ENCODE measurements at places on chromosomes 6 and 20.

- H3K4me1 ChIP-seq = no peaks in the 10 kb centered on the region
- H3K27ac ChIP-seq = no peak overlapping the region
- DNase-seq = no peak
- no peaks in the 10 kb centered on the region for H3K27me3 ChIP-seq
Observed at GRCh38 chr6:132418235-132418965, 17.1 kb upstream of the MOXD1 start.

DNA sequence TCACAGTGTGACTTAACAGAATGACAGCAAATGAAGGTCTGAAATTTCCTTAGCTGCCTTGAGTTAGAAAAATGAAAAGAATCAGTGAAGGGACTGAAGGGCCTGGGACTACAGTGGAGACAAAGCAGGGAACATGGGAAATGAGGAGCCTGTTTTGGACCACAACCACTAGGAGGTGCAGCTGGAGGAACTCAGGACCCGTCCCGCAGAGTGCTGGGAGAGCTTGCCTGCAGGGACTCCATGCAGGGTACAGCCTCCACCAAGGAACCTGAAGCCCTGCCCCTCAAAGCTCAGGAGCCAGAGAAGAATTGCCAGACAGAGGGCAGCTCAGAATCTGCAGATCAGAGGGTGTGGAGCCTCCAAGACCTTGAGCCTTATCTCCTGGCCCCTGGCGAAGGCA lies 50.7 kb downstream of the LRFN2 start:
- no peak overlapping the region for H3K4me3 ChIP-seq
- H3K36me3 ChIP-seq = no peaks in the 10 kb centered on the region
- no peaks in the 10 kb centered on the region for H3K27me3 ChIP-seq
- H3K27ac ChIP-seq = no peak overlapping the region

GRCh38 chr6:53347921-53348370 lies 804 bp downstream of the ELOVL5 start:
- peaks cover 48% of the 10 kb centered on the region for H3K4me1 ChIP-seq
- H3K27me3 ChIP-seq = no peaks in the 10 kb centered on the region

DNA sequence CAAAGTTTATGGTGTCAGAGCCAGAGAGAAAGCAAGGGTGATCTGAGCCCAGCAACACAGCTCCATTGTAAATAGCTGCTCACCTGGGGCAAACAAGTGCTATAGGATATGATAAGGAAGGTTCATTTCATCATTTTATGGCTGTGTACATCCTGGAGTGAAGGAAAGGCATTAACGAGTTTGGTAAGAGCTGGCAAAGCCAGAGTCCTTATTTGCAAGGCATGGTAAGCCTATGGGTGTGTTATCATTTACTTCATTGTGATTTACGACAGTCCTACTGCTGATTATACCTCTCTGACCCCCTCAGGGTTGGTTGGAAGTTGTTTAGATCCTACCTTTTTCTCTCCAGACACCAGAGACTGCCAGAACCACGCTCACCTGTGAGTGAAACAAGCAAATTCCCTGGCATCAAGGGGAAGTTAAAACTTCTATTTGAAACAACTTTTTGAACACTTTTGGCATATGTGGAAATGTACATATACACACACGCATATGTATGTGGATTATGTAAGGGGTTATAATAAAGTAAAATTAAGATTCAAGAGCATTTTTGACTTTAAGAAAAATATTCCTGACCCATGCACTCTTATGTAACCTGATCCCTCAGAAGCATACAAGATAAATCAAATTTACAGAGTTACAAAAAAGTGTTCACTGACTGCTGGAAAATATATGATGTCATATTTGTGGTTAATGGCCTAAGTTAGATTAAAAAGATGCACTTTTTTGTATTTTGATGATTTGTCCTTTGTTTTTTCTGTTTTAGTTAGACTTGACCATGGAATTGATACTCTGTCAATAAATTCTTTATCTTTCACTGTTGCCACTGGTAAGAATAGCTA lies 40.4 kb upstream of the EDN1 start:
- H3K4me3 ChIP-seq = no peak overlapping the region
- no peaks in the 10 kb centered on the region for H3K36me3 ChIP-seq
- no peaks in the 10 kb centered on the region for H3K4me1 ChIP-seq
- no peak overlapping the region for H3K27ac ChIP-seq

DNA sequence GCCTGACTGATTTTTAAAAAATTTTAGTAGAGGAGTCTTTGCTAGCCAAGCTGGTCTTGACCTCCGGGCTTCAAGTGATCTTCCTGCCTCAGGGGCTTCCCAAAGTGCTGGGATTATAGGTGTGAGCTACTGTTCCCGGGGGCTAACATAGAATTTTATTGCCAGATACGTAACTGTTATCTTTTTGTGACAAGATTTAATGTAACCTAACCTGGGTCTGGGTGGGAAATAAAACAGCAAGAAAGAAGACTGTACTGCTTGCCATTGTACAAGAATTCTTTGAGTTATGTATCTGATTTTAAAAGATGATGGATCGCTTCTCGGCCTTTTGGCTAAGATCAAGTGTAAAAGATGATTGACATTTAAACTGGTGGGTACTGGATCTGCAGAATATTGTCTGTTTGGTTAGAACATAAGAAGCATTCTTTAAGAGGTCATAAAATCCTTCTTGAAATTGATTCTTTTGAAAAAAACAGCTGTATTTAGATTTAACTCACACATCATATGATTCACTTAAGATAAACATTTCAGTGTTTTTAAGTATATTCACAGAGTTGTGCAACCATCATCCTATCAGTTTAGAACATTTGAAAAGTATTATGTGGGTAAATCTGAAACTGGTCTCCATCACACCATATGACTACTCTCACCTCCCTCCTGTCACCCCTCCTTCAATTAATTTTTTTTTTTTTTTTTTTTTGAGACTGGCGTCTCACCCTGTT lies 21.6 kb downstream of the TPX2 start:
- no peaks in the 10 kb centered on the region for H3K4me1 ChIP-seq
- no peaks in the 10 kb centered on the region for H3K36me3 ChIP-seq
- no peak overlapping the region for H3K27ac ChIP-seq
- no peak for DNase-seq

DNA sequence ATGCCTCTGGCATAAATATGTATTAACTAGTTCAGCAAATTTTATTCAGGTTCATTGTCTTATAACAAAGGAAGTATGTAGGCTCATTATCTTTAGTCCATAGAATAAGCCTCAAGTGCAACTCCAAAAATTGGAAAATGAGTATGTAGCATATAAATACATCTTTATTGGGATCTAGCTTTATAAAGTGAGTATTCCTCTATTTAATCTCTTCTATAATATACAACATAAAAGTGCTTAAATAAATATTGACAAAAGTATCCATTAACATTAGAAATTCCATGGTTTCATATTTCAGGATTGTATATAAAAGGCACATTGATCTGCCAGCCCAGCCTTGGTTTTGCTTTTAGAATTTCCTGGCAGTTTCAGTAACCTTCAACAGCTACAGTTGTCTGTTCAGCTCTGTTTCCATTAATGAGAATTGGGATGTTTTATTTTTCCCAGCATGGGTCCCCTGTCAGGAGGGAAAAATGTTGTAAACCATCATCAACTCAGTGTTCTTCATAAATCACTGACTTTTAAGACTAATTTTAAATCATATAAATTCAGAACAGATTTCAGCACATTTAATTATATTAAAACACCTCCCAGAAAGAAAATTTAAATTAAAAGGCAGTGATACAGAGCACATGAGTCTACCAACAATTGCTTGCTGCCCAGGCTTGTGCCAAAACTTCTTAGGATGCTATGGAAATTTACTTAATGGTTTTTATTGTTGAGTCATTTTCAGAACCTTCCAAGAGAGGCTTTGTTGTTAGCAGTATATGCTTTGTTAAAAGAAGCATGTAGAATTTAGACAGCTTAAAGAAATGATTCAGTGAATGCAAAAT lies 119.7 kb downstream of the ADGRG6 start:
- H3K4me1 ChIP-seq = no peaks in the 10 kb centered on the region
- H3K4me3 ChIP-seq = no peak overlapping the region

- H3K4me1 ChIP-seq = peaks cover 39% of the 10 kb centered on the region
- no peaks in the 10 kb centered on the region for H3K27me3 ChIP-seq
- no peak overlapping the region for H3K27ac ChIP-seq
- H3K4me3 ChIP-seq = no peak overlapping the region
Observed at GRCh38 chr6:37624606-37625574, 72.8 kb downstream of the MDGA1 start.

DNA sequence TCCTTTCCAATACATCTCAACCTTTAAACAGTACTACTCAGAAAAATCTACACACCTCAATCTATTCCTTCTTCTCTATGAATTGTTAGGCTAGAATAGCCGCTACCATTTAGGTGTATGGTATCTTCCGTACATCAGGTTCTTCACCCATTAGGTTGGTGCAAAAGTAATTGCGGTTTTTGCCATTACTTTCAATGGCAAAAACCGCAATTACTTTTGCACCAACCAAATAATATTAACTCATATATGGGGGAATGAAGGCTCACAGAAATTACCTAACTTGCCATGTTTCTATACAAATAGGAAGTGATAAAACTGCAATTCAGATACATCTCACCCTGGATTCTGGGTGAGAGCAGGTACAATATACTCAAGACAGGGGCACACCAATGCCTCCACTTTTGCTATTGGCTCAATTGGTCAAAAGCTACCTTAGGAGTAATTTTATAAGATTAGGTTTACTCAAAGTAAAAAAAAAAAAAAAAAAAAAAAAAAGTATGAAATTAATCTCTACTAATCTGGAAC lies 37.7 kb upstream of the ARHGAP18 start:
- H3K4me1 ChIP-seq = peaks cover 61% of the 10 kb centered on the region
- H3K27me3 ChIP-seq = no peaks in the 10 kb centered on the region
- peak overlapping the region; percentile 59 for H3K27ac ChIP-seq

GRCh38 chr6:169839029-169839481 lies 87.6 kb downstream of the ERMARD start:
- no peak overlapping the region for H3K27ac ChIP-seq
- no peaks in the 10 kb centered on the region for H3K36me3 ChIP-seq
- peaks cover 3% of the 10 kb centered on the region for H3K27me3 ChIP-seq
- no peak for DNase-seq
- H3K4me3 ChIP-seq = no peak overlapping the region
- H3K4me1 ChIP-seq = no peaks in the 10 kb centered on the region

DNA sequence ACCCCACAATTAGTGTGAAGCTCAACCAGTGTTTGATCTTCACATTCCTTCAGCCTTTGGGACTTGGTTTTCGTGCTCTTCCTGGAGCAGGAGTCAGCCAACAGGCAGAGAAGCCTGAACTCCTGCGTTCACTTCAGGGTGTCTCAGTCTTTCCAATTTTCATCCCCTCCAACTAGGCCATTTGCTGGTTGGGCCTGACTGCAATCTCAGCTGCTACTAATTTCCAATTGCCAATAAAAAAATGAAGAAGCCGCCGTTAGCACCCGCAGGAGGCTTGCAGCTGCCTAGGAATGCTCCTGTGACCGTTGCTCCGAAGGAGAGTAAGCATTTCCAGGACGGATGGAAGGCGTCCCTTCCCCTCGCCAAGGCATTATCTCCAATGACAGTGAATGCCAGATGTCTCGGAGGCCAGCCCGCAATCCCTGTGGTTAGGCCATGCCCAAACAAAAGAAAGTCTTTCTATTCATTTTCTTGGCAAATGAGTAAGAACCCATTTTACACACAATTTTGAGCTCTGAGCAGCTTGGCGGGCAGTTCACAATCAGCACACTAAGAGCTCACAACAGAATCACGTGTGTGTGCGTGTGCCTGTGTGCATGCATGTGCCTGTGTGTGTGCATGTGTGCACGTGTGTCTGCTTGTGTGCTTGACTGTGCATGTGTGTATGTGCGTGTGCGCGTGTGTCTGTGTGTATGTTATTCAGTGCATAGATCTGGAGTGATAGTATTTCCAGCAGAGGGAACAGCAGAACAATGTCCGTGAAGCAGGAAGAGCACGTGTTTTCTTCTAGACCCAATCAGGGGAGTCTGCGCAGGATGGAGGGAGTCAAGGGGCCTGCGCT lies 301.2 kb downstream of the SMOC2 start:
- no peak for DNase-seq
- H3K27ac ChIP-seq = no peak overlapping the region
- no peaks in the 10 kb centered on the region for H3K4me1 ChIP-seq

GRCh38 chr20:38890497-38890818 lies 35.8 kb upstream of the FAM83D start:
- H3K27me3 ChIP-seq = no peaks in the 10 kb centered on the region
- H3K4me1 ChIP-seq = peaks cover 36% of the 10 kb centered on the region
- H3K36me3 ChIP-seq = peaks cover 6% of the 10 kb centered on the region
- DNase-seq = no peak

DNA sequence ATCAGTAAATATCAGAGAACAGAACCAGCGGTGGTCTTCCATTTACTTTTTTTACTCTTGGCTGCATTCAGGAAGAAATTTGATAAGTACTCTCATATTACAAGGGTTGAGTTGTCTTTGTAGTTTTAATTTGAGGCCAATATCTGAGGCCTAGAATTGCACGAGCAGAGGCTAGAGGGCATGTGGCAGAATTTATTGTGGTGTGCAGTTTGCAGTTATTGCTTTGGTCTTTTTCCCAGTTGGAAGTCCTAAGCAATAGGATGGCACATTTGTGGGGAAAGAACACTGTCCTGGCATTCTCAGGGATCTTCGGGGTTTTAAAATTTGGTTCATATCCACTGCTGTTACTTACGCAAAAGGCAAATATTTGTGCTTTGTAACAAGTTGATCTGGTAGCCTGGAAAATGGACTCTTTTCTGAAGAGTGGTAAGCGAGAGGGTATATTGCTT lies 66.0 kb downstream of the CTNNBL1 start:
- H3K27ac ChIP-seq = no peak overlapping the region
- no peaks in the 10 kb centered on the region for H3K4me1 ChIP-seq
- H3K36me3 ChIP-seq = no peaks in the 10 kb centered on the region
- H3K4me3 ChIP-seq = no peak overlapping the region
- no peak for DNase-seq

DNA sequence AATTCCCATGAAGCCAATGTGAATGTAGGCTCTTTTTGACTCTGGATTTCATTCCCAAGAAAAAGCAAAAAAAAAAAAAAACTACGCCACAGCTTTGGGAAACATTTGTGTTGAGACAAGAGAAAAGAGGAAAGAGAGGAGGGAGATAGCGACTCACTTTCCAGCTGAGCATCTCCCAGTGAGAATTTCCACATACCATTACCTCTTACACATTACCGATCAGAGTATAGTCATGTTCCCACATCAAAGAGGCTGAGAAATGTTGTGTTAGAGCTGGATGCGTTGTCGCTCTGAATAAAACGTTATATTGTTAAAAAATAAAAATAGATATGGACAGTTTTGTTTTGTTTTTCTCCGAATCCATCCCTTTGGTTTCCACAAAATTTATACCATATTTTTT lies 1019.3 kb upstream of the ADGRB3 start:
- no peak overlapping the region for H3K4me3 ChIP-seq
- no peak overlapping the region for H3K27ac ChIP-seq
- H3K27me3 ChIP-seq = no peaks in the 10 kb centered on the region
- no peak for DNase-seq

GRCh38 chr20:12717061-12717460 lies 291.7 kb upstream of the SPTLC3 start:
- H3K36me3 ChIP-seq = no peaks in the 10 kb centered on the region
- no peak overlapping the region for H3K4me3 ChIP-seq
- H3K27me3 ChIP-seq = no peaks in the 10 kb centered on the region
- H3K27ac ChIP-seq = no peak overlapping the region

- H3K36me3 ChIP-seq = no peaks in the 10 kb centered on the region
- H3K27ac ChIP-seq = no peak overlapping the region
- no peak overlapping the region for H3K4me3 ChIP-seq
- no peaks in the 10 kb centered on the region for H3K4me1 ChIP-seq
- no peaks in the 10 kb centered on the region for H3K27me3 ChIP-seq
- DNase-seq = no peak
Observed at GRCh38 chr6:151172751-151173150, 67.0 kb upstream of the AKAP12 start.

GRCh38 chr6:42075159-42075838 lies 25.0 kb downstream of the TAF8 start:
- no peaks in the 10 kb centered on the region for H3K4me1 ChIP-seq
- no peak overlapping the region for H3K27ac ChIP-seq
- H3K36me3 ChIP-seq = peaks cover 54% of the 10 kb centered on the region
- no peaks in the 10 kb centered on the region for H3K27me3 ChIP-seq
